ENCODE measurements at places on chromosomes 13 and 19.

- DNase-seq: no peak
Measured at GRCh38 chr13:112905990-112906641, 62.9 kb upstream of the MCF2L start.

DNA sequence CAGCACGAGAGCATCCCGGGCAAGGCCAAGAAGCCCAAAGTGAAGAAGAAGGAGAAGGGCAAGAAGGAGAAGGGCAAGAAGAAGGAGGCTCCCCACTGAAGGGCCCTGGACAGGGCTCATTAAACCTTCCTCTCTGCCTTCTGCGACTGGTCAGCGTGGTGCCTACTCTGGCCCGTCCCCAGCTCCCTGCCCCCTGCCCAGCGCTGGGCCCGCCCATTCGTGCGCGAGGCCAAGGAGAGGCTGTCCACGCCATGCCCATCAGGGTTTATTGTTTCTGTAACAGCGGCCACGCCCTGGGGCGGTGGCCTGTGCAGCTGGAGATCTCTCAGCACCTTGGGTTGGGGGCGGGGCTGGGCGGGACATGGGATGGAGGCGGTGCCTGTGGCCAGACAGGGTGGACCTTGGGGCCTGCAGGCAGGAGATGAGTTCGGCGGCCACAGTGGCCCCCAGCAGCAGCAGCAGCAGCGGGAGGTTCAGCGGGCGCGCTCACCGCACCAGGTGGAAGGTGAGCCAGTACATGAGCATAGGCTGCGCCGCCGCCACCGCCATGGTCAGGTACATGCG, 897 bp downstream of the C19orf33 start:
- DNase-seq: no peak

- no peak for DNase-seq
Measured at GRCh38 chr13:99270518-99270917, 12.3 kb upstream of the GPR18 start.

DNA sequence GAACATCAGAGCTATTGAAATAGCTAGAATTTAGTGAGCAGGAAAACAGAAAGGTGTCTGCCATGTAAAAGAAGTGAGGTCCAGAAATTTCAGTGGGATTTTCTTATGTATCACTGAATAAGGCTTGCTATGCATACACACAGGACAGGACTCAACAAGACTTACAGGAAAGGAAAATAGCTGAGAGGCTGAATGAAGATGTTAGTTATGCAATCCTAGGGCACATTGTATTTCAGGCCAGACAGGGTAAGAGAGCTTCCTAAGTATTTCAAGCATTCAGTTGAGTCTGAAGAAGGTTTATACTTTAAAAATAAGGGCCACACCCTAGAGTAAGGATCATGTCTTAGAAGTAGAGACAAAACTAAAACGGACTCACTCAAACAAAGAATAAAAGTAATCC, 419.9 kb upstream of the PRR20A start:
- no peak for DNase-seq

- no peak for DNase-seq
Measured at GRCh38 chr19:38739440-38740256, 4.6 kb downstream of the CAPN12 start.

GRCh38 chr13:20254076-20254475, 22.0 kb upstream of the GJB6 start:
- no peak for DNase-seq

DNA sequence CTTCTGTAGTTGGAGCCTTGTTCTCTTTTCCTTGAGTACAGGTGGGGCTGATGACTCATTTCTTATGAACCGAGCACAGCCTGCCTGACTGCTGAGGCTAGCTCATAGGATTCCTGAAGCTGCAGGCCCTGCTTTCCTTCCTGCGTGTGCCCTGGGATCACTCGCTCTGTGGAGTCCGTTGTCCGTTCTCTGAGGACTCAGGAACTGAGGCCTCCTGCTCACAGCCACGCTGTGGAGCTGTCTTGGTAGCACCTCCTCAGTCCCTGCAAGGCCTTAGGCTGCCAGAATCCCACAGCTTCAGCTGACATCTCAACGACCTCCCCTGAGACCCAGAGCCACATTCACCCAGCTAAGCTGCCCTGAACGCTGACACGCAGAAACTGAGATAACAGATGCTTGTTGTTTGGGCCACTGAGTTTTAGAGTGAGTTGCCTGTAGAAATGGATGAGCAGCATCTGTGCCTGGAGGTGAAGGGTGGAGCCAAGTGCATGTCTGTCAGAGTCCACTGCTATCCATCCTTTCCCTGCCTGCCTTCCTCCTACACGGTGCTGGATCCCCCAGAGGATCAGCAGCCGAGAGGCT, 72.9 kb downstream of the ARHGEF7 start:
- DNase-seq: no peak

DNA sequence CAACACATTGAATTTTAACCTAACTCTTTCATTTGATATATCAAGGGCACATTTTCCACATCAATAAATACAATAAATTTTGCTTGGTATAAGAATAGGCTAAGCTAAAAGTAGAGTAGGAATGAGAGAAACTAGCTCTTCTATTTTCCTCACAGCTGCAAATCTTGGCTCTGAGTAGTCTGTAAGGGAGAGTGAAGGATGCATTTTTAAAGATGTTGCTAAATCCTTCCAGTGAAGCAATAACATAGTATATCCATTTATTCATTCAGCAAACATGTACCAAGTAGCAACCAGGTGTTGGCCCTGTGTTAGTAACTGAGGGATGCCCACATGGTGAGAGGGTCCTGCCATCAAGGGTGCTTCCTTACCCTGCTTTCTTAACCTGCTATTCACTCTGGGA, 799.9 kb downstream of the PCDH9 start:
- no peak for DNase-seq

GRCh38 chr19:14369399-14370168, 11.7 kb upstream of the ADGRE5 start:
- peak; percentile 70 for DNase-seq

DNA sequence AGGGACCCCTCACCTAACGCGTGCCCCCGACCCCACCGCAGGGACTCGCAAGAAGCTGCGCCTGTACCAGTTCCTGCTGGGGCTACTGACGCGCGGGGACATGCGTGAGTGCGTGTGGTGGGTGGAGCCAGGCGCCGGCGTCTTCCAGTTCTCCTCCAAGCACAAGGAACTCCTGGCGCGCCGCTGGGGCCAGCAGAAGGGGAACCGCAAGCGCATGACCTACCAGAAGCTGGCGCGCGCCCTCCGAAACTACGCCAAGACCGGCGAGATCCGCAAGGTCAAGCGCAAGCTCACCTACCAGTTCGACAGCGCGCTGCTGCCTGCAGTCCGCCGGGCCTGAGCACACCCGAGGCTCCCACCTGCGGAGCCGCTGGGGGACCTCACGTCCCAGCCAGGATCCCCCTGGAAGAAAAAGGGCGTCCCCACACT, 4.7 kb upstream of the MYBPC2 start:
- no peak for DNase-seq

- no peak for DNase-seq
Measured at GRCh38 chr13:42279080-42279479, 7.1 kb downstream of the AKAP11 start.

GRCh38 chr13:50073340-50073739, 58.1 kb downstream of the KCNRG start:
- DNase-seq: no peak

- DNase-seq: no peak
Measured at GRCh38 chr19:39996218-39996810, 546 bp upstream of the ZNF546 start.

GRCh38 chr19:13399746-13400145, 106.5 kb downstream of the CACNA1A start:
- no peak for DNase-seq

DNA sequence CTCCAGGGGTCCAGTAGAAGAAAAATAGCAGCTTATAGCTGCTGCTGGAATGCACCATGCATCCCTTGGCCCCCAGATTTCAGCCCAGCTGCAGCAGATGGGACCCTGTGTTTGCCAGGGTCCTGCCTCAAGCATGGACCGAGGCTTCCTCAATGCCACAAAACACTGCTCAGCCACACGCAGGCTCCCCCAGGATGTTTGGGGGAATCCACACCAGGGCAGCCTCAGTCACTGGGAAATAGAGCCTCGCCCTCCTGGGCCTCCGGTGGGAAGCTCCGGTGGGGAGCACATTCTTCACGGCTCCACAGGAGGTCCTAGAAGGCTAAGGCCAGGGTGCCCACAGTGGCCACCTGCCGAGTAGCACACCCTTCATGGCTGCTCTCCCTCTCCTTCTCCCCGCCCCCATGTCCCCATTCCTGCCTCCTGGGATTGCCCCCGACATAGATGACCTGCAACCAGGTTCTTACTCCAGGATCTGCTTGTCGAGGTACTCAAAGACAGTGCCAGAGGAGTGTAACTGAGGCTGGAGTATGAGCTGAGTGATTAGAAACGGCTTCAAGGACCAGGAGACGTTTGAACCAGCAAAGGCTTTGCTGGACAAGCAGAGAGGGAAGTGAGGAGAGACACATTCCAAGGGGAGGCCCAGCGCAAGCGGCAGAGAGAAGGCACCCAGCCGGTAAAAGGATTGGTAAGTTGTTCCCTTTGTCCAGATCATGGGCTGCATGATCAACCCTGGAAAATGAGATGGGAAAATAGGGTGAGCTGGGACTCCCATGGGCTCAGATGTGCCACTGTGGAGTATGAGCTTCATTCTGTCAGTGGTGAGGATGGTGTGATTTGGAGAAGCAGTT, 110.7 kb upstream of the UQCRFS1 start:
- no peak for DNase-seq

DNA sequence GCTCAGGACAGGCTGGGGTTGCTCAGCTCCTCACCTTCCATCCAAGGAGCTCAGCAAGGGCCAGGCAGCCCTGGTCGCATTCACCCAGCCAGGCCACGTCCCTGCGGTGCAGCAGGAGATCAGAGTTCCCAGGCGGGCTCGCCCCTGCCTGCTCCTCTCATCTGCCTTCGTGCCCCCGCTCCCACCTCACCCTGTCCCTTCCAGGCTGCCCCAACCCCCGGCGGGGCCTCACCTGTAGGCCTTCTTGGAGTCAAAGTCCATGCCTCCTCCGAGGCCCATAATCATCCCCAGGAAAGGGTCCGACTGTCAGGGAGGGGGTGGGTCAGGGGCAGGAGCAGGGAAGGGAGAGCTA, 1.3 kb upstream of the RINL start:
- DNase-seq: no peak

GRCh38 chr19:7789447-7789846, 26.4 kb downstream of the CLEC4M start:
- DNase-seq: no peak

DNA sequence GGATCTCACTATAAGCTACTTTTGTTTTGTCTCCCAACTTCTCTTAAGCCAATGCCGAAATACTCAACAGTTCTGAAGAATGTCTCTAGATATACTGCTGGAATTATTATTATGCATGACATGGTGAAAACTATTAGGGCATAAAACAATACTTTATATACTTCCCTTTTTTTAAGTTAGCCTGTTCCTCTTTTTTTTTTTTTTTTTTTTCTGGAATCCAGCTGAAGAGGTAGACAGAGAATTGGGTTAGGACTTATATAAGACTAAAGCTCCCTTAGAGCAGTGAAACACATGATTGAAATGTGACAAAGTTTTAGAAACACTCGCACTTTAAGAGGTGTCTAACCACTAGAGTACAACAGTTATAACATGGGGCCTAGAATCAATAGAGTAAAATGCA, 850.9 kb upstream of the PCDH9 start:
- DNase-seq: no peak

GRCh38 chr19:35641515-35642151, at the start of gene ETV2:
Gene ETV2 (plus strand): TSS chr19:35641745. CDS start chr19:35642461, 716 bp downstream.
- no peak for DNase-seq

GRCh38 chr13:113763254-113763653, 4.2 kb downstream of the TMEM255B start:
- no peak for DNase-seq

- no peak for DNase-seq
Measured at GRCh38 chr19:55563261-55563690, 17.4 kb downstream of the ZNF579 start.

GRCh38 chr13:66468656-66469055, 761.5 kb downstream of the PCDH9 start:
- DNase-seq: no peak

DNA sequence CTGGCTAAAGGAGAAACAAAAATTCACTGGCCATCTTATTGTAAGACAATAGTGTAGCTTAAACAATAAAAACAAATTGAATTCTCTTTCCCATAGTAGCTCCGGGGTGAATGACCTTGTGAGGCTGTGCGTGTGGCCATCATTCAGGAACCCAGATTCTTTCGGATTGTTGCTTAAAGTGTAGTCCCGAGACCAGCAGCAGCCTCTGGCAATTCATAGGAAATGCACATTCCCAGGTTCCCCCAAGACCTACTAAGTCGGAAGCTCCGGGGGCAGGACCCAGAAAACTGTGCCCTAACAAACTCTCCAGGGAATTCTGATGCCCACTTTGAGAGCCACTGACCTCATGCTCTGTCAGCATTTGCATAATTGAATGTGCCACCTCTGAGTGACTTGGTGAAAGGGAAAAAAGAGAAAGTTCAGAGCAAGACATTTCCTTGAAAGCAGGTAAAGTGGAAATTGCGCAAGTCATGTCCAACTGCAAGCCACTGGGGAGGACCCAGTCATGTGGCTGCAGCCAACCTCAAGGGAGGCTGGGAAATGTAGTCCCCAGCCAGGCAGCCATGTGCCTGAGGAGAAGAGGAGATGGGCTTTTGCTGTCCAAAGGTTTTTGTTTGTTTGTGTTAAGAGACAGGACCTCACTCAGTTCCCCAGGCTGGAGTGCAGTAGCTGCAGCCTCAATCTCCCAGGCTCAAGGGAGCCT, 50.7 kb upstream of the PNMA8B start:
- no peak for DNase-seq

DNA sequence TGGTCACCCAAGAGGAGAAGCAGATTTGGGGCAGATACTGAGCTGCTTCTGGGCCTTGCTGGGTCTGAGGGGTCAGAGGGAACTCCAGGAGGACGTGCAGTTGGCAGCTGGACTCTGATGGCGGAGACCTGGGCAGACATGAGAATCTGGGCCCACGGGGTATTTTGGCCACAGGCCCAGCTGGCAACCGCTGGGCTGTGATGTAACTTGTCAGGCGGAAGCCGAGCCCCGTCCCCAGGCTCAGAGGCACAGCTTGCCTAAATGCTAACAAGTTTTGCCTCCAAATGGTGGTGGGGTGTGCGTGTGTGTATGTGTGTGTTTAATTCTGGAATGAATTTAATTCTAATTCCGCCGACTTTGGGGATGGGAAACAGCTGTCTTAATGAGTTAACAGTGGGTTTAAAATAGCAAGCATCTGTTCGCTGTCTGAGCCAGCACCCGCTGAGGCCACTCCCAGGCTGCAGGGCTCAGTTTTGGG, 11.6 kb downstream of the ZNRF4 start:
- DNase-seq: no peak

DNA sequence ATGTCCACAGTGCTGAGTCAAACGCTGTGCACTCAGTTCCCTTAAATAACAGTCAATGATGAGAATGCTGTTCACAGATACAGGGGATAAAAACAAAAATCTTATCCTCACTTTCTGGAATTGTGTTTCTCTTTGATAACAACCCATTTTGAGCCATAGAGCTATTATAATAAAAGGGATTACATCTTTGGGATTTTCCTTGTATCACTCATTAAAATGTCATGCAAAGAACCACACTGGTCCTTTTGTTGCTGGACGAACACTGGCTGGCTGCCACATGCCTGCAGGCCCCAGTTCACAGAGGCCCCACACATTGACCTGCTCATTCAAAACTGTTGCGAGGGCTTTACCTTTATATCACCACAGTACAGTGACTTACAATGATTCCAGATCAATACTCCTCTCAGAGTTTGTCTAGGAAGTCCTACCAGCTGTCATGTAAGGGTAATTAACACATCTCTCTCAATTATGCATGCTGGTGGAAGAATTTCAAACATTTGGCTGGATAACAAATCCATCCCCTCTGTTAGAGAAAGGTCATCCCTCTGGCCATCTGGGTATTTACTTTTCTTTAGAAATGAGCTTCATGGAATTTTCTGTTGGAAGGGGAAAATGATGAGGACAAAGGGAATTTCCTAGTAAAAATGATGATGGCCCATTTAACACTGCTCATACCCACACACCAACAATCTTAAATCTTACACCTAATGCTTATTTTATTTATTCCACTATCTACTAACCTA, 85.9 kb downstream of the MBNL2 start:
- no peak for DNase-seq
